ENCODE measurements at places on chromosomes 1 and 21. TPM values are rescaled to one million over a fixed set of nuclear protein-coding genes. Genes with fewer than 3 reads are reported as not detected.

DNA sequence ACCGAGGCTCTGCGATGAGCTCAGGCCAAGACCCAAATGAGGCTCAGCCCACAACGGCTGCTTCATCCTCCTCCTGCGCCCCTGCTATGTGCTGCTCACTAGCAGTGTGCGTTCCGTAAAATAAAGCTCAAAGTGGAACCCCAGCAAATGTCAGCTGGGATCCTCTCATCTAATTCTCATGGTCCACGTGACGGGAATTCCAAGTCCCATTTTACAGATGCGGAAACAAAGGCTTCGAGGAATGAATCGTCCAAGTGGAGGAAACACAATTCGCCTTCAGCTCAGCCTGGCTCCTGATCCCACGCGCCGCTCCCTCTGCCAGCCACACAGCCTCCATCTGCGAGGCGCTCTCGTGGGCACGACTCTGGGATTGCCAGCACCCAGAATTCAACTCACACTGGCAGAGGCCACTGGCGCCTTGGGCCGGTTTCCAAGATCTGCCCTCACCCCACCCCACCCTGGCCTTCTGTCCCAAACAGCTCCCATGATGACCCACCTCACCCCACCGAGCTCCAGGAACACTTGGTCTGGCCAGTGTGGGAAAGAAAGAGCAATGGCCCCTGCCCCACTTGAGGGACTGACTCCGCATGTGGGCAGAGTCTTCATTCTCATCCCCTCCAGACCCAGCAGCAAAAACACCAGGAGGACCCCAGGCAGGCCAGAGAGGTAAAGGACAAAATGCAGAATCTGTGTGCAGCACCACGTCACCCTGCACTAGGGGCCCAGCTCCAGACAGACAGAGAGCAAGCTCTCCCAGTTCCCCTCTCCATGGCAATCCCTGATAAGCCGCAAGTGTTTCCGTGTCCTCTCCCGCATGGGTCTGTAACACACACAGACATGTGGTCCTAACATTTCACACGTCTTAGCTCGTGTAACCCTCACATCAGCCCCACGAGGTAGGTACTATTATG is 10.5 kb downstream of the CASZ1 start:
- peaks cover 30% of the 10 kb centered on the region for H3K4me1 ChIP-seq
- no peaks in the 10 kb centered on the region for H3K27me3 ChIP-seq
- DNase-seq, result no peak
- H3K27ac ChIP-seq, result no peak overlapping the region
- no peak overlapping the region for H3K4me3 ChIP-seq

- peaks cover 41% of the 10 kb centered on the region for H3K4me1 ChIP-seq
- H3K27me3 ChIP-seq, result no peaks in the 10 kb centered on the region
- H3K4me3 ChIP-seq, result peak overlapping the region; percentile 68
- H3K27ac ChIP-seq, result peak overlapping the region; percentile 96
- no peak for DNase-seq
- H3K36me3 ChIP-seq, result no peaks in the 10 kb centered on the region
These were observed 119.1 kb upstream of the JUN start for GRCh38 chr1:58902830-58903513.

DNA sequence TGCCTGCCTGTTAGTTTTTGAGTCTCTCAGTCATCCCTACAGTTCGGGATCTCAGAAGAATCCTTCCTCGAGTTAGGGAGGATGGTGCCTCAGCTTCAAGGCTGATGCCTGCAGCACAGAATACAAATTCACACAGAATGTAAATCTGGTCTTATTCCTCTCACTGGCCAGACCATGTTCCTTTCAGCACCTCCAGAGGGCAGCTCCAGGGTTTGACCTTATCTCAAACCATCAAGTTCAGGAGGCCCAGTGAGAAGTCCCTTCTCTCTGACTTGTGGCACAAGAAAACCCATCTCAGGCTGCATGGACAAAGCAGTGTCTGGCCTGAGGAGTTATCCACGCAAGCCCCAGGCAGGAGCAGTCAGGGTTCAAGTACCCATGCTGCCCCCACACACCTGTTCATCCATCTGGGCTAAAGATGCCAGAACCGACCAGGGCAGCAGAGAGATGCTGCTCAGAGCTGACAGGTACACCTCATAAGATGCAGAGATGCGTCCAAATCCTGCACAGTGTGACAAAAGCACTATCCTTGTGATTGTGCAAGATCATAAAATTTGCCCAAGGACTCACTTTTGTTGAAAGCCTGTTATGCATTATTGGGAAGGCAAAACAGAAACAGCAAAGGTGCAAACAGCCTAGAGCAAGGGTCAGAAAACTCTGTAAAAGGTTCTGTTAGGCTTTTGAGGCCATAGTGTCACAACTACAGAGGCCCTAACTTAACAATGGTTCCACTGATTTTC is 49.8 kb downstream of the BCAR3 start:
- no peak for DNase-seq
- peaks cover 12% of the 10 kb centered on the region for H3K4me1 ChIP-seq
- no peaks in the 10 kb centered on the region for H3K36me3 ChIP-seq
- H3K27me3 ChIP-seq, result no peaks in the 10 kb centered on the region

- H3K4me3 ChIP-seq, result no peak overlapping the region
- H3K27ac ChIP-seq, result no peak overlapping the region
- peak; percentile 74 for DNase-seq
- H3K4me1 ChIP-seq, result peaks cover 3% of the 10 kb centered on the region
- H3K36me3 ChIP-seq, result peaks cover 10% of the 10 kb centered on the region
These were observed 19.9 kb downstream of the FAM89A start for GRCh38 chr1:231020139-231020601.

GRCh38 chr1:65424573-65424889 is 4.1 kb downstream of the LEPR start:
- H3K36me3 ChIP-seq, result peaks cover 30% of the 10 kb centered on the region
- no peaks in the 10 kb centered on the region for H3K27me3 ChIP-seq
- no peak for DNase-seq
- peaks cover 54% of the 10 kb centered on the region for H3K4me1 ChIP-seq

DNA sequence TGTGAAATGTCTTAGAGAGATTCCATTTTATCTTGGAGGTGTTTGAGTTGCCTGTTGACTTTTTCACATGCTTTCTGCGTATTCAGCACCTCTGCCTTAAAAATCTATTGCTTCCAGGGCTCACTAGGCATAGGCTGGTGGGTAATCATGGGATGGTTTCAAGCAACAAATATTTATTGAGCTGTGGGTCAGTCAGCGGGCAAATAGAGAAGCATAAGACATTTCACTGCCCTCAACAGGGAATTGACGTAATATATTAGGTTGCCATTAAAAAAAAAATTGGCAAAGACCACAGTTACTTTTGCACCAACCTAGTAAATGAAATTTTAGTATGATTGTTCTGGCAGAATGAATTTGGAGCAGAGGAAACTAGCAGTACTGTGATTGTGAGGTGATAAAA is 44.3 kb upstream of the NBL1 start:
- peak overlapping the region; percentile 94 for H3K27ac ChIP-seq
- no peak for DNase-seq
- H3K27me3 ChIP-seq, result peaks cover 3% of the 10 kb centered on the region
- H3K4me3 ChIP-seq, result no peak overlapping the region
- H3K4me1 ChIP-seq, result peaks cover 82% of the 10 kb centered on the region
- H3K36me3 ChIP-seq, result no peaks in the 10 kb centered on the region

- peaks cover 38% of the 10 kb centered on the region for H3K4me1 ChIP-seq
- no peak for DNase-seq
- H3K4me3 ChIP-seq, result peak overlapping the region; percentile 84
- H3K27me3 ChIP-seq, result no peaks in the 10 kb centered on the region
- peaks cover 14% of the 10 kb centered on the region for H3K36me3 ChIP-seq
These were observed 486 bp downstream of the HSPA13 start for GRCh38 chr21:14382486-14382834.

The FMO3 gene
- total RNA-seq, result 2.9 TPM

DNA sequence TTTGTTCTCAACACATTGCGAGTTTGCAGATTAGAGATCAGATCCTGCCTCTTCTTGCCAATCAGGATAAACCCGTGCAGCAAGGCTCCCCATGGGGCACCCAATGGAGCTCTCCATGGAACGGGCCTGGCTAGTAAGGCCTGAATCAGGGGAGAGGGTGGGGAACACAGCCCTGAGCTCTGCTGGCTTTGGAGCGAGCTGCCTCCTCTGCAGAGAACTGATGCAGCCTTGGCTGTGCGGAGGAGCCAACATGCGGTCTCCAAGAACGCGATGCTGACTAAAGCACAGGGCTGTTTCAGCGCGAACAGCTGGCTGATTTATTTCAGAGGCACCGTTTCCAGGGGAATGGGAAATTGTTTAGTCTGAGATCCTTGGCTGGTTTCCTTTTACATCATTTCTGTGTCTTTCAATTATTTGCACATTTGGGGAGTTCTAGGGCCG is 139.7 kb downstream of the TSEN15 start:
- no peaks in the 10 kb centered on the region for H3K36me3 ChIP-seq
- DNase-seq, result no peak
- no peaks in the 10 kb centered on the region for H3K27me3 ChIP-seq
- peaks cover 12% of the 10 kb centered on the region for H3K4me1 ChIP-seq
- H3K27ac ChIP-seq, result no peak overlapping the region
- no peak overlapping the region for H3K4me3 ChIP-seq
